Head of caudate nucleus (tissue), 42 donors: ENCODE measurements at places on chromosomes 2 and 18.

- DNase-seq = no peak
These were observed 52.5 kb downstream of the ZNF516 start for GRCh38 chr18:76442413-76443171.

DNA sequence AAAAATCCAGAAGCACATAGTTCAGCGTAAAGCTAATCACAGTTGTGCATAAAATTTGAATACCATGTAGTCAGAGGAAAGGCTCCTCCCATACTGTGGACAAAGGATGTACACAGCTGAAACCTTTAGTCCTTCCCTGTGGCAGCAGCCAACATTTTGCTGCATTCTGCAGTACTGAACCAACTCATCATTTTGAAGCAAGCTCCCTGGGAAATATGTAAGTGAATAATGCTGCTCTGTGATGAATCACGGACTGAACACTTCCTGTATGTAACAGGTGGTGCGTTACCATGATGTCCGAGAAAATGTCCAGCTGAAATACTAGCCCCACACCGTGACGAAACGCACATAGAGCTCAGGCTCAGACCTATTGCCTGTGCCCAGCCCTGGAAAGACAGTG lies 421.1 kb upstream of the RAB12 start:
- no peak for DNase-seq

- no peak for DNase-seq
These were observed 192.2 kb upstream of the PXDN start for GRCh38 chr2:1936427-1936980.

GRCh38 chr2:46655551-46656436 lies 176.4 kb downstream of the TMEM247 start:
- no peak for DNase-seq

GRCh38 chr18:11113937-11114336 lies 35.4 kb downstream of the PIEZO2 start:
- no peak for DNase-seq

DNA sequence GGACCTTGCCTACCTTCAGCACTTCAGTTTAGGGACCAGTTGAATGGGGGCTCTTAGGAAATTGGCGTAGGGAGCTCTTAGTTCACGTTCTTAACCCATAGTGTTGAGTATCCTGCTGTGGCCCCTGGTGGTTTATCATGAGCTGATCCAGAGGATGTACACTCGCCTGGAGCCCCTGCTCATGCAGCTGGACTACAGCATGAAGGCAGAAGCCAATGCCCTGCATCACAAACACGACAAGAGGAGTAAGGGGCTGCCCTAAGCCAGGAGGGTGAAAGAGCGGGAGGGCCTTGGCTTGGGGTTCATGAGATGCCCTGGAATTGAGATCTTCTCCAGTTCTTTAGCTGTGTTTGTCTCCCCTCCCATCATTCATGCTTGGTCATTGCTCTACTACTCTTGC lies 2.9 kb downstream of the RETREG2 start:
- DNase-seq = no peak

DNA sequence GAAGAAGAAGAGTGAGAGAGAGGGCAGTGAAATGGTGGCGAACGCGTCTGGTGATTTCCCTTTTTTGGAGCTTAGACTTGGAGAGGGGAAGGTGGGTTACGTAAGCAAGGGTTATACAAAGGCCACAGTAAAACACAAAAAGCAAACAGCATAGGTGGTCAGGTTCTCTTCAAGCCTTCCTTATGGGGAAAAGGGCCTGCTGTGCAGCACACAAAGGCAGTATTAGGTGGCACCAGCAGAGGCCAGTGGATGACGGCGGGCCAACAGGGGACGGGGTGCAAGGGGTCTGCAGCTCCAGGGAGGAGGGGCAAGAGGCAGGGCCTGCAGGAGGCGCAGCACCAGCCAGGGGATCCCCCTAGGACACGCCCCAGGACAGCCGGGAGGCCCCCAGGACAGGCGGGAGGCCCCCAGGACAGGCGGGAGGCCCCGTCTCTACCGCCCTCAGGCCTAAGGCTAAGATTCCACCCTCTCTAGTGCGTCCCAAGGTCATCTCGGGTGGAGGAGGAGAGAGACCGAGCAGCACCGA lies 32.6 kb upstream of the NPC1 start:
- peak; percentile 3 for DNase-seq

DNA sequence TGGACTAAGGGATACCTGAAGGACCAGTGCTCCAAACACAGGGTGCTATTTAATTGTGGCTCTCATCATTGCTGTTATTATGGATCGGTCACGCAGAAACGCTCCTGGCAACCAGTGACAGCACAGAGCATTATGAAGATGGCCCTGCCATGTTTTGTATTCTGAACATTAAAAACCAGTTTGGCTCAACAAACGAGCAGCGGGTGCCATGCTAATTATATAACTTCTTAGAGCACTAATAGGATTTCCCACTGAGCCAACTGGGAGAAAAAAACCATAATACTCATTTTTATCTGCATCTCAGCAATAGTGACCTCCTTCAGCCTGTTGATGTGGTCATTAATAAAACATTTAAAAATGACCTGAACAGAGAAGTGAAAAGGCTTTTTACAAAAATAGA lies 212.8 kb downstream of the STK39 start:
- DNase-seq = peak; percentile 16

GRCh38 chr18:45464619-45465018 lies 150.7 kb upstream of the SLC14A2 start:
- no peak for DNase-seq

DNA sequence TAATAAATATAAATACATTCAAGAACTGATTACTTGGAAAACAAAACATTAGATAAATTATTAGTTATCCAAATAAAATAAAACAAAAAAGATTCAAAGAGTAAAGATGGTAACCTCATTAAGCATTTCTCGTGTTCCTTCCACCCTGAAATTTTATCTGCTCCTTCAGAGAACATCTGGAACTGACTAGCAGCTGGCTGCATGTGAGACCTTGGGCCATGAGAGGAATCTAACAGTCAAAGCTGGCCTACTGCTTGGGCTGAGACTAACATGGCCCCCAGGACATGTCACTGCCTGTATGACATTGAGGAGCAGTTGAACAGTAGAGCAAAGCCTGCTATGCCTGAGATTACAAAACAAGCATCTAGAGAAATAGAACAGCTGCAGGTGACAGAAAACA lies 208.5 kb upstream of the ZSWIM2 start:
- no peak for DNase-seq

- DNase-seq = peak; percentile 29
These were observed 108.7 kb downstream of the MAP3K20 start for GRCh38 chr2:173184031-173185004.

DNA sequence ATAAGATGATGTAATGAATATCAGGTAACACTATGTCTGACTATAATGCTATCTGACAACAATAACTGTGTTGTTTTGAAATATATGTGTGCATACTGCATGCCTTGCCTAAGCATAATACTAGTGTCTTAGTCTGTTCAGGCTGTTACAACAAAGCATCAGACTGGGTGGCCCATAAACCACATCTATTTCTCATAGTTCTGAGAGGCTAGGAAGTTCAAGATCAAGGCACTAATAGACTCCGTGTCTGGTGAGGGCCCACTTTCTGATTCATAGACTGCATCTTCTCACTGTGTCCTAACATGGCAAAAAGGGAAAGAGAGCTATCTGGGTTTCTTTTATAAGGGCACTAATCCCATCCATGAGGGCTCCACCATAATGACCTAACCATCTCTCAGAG lies 80.1 kb downstream of the SUCLG1 start:
- no peak for DNase-seq

- no peak for DNase-seq
These were observed 52.1 kb downstream of the ZBTB7C start for GRCh38 chr18:48356909-48357631.

DNA sequence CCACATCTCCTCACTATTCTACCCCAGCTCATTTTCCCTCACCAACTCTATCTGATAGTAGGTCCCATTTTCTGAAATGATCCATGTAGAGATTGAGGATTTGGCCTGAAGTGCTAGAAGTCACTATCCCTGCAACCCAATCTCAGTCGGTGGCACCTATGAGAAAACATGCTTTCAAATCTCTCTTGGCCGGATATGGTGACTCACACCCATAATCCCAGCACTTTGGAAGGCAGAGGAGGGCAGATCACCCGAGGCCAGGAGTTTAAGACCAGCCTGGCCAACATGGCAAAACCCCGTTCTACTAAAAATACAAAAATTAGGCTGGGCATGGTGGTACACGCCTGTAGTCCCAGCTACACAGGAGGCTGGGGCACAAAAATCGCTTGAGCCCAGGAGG lies 19.1 kb upstream of the MARCHF4 start:
- DNase-seq = no peak

DNA sequence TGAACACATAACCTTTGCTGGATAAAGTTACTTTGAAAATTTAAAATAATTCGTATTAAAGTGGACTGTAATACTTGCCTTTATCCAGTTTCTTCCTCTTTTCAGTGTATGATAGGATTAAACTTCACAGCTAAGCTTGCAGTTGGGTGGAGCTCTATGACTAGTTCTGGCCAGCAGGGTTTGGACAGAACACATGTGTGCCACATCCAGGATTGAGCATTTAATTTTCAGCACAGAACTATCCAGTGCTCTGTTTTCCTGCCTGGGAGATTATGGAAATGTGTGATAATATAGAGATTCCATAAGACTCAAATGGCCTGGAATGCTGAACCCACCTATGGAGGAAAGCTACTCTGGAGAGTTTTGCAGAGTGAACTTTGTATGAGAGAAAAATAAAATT lies 200.2 kb downstream of the OSR1 start:
- DNase-seq = no peak

- DNase-seq = no peak
These were observed 16.2 kb downstream of the EML4 start for GRCh38 chr2:42185220-42185921.

DNA sequence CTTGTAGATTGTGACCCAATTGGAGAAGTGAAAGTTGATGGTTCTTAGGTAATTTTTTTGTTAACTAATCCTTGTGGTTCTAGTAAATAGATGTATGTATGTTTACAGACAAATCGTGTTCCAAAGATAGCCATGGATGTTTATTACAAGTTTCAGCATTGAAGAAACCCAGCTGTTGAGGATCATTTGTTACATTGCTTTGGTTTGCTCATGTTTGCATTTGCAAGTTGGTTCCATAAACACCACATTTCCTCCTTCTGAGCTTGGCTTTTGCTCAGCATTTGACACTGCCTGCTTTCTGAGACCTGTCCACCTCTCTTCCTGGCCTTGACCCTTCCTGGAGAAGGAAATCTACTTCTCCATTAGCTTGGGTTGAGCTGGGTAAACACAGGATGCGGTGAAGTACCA lies 1.8 kb upstream of the CCDC68 start:
- DNase-seq = no peak

- DNase-seq = no peak
These were observed 129.2 kb downstream of the MYCN start for GRCh38 chr2:16069663-16069932.

DNA sequence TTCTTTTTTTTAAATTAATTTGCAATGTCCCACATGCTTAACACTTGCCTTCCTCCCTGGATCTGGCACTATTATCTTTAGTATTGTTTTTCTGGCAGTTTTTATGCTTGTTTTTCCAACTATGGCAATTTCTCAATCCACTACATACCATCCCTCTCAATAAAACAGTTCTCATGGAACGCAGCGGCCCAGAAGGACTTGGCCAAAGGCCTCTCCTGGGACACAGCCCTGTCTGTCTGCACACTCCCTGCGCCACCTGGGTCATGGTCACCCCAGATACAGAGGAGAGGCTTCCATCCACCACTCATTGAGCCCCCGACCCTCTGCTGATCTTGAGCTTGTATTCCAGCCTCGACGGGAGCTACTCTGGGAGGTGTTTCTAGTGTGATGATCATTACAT lies 91.2 kb downstream of the TWIST2 start:
- DNase-seq = no peak

GRCh38 chr18:57710226-57710625 lies 88.6 kb upstream of the NARS1 start:
- no peak for DNase-seq

DNA sequence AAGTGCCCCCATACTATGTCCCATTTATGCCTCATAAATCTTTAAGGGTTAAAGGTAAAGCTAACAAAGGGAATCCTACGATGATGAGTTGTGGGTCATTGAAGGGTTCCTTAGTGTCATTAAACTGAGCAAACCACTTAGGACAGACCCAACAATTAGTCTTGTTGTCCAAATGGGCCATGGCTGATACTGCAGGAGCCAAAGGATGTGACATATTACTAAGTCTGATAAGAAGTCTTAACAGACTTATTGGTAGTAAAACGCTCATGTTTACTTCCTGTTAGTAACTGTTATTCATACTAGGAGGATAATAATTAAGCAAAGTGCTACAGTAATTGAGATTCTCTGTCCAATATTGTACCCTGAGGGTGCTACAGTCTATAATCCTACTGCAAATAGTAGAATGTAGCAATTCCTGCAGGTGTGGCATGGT lies 96.8 kb downstream of the PTPN4 start:
- DNase-seq = no peak

GRCh38 chr2:147049957-147050356 lies 794.9 kb upstream of the ACVR2A start:
- no peak for DNase-seq

- peak; percentile 33 for DNase-seq
These were observed 611 bp downstream of the TCF7L1 start for GRCh38 chr2:85133751-85134254.

DNA sequence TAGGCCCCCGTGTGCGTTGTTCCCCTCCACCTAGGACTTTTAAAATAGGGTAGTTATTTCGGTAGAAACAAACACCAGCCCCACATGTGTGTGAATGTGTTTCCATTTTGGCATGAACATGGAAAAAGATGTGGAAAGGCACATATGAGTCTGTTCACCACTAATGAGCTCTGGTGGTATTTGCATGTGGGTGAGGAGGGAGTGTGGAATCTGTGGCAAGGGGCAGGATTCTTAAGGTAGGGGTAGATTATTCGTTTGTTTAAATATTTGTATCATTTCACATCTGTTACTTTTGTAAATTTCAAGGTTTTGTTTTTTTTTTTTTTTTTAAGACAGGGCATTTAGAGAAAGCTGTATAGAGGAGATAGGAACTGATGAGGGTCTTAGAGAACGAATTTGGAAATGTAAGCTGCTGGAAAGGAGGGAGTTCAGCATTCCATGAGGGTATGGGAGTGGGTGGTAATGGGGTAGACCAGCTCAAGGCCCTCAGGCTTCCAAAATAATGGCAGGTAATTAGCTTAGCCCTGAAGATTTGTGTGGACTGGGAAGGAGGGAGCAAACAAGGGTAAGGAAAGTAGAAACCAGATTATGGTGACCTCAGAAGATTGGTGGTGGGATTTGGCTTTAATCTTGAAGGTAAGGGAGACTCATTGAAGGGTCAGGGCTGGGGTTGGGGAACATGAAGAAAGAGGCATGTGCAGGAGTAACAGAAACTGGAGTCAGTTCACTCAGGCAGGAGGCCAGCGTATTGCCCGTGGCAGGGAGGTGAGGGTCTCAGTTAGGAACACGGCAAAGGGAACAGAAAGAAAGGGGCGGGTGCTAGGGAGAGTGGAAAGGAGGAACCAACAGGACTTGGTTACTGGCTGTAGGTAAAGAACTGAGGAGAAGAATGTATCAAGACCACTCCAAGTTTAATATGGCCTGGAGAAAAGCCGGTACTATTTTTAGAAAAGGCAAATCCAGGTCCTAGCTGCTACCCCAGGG lies 123.6 kb downstream of the PLB1 start:
- no peak for DNase-seq
